Muscle of leg (tissue), 16 donors: ENCODE measurements at places on chromosomes 3 and 15. TPM values are rescaled to one million over a fixed set of nuclear protein-coding genes. Genes with fewer than 3 reads are reported as not detected.

- DNase-seq, result no peak
Measured at GRCh38 chr3:63069806-63070475, 194.7 kb upstream of the CADPS start.

DNA sequence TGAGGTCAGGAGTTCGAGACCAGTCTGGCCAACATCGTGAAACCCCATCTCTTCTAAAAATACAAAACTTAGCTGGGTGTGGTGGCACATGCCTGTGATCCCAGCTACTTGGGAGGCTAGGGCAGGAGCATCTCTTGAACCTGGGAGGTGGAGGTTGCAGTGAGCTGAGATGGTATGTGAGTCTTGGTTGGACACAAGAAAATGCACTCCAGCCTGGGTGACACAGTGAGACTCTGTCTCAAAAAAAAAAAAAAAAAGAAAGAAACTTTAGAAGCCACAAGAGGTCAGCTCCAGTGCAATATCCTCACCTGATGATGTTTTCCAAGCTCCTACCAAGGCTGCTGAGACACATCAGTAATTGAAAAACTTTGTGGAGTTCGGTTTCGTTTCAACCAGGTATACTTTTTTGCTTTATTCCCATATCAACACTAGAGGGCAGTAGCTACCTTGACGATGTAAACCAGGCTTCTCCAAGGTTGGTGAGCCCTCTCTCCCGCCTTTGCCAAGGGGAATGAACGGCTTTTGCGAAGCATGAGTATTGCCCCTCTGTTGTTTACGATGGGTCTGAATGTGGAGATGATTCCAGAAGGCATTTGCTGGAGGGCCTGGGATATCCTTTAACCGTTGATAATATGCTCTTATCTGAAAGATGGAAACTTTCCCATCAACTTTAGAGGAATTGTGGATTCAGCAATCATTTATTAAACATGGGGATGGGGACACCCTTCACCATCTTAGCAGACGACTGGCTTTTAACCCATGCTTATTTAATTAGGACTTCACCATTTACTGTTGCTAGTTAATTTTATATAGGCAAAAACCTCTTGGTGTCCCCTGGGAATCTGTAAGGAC is 202.8 kb downstream of the SV2B start:
- DNase-seq, result peak; percentile 81

- no peak for DNase-seq
Measured at GRCh38 chr3:9435316-9435715, 37.9 kb downstream of the SETD5 start.

GRCh38 chr3:155230382-155230781 is 63.1 kb downstream of the STRIT1 start:
- DNase-seq, result no peak

DNA sequence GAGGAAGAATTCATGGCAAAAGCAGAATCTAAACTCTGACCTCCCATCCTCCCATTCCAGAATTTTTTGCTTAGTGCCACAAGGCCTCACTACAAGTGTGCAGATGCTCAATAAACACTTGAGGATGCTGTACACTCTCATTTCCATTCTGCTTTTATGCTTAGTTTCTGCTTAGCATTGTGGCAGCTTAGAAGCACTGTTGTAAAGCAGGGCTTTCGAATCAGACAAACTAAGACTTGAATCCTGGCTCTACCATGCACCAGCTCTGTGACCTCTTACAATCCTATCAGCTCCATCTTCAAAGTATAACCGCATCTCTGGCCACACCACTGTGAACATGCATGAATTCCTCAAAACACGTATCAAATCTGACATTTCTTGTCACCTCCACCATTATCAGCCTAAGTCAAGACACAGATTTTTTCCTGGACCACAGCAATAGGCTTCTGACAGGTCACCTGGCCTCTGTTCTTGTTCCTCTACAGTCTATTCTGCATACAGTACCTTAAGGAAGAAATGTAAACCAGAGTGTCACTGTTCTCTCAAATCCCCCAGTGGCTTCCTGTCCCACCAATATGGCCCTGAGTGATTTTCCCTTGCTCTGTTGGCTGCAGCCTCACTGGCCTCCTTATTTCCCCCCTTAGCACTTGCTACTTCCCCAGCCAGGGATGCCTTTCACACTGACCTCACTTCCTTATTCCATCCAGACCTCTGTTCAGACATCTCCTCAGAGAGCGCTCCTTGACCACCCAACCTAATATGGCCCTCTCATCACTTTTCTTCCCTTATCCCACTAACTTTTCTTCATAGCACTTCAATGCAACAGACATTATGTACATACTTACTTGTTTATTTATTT is 8.1 kb upstream of the PHC3 start:
- no peak for DNase-seq

DNA sequence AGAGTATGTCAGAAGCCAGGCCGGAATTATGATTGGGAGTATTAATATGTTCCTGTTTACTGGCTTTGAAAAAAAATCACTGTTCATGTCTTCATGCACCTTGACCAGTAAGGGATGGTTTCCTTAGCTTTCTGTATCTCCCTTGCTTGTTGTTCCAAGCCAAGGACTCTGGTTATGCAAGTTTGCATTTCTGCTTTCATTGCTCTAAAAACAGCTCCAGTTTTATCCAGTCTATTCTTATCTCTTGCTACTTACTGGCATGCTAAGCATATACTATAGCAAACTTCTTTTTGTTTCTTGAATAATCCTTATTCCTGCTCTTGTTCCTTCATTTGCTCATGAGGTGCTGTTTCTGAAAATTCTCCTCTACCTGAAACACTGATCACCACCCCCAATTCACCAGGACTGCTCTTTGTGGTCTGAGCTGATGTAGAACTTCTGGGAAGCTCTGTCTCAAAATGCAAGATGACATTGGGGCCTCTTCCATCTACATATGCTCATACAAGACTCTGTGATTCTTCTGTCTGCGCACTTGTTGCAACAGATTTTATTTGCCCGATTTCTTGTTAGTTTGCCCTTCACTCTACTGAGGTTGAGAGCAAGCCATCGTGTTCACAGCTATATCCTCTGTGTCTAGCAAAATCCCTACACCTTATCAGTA is 173.0 kb downstream of the EBLN2 start:
- DNase-seq, result no peak

The EFCC1 gene
- 0.66 TPM for total RNA-seq

The ASTE1 gene
- 6.7 TPM for total RNA-seq

The SLC22A14 gene
- 0.18 TPM for total RNA-seq

GRCh38 chr15:92377083-92377789 is 16.4 kb upstream of the ST8SIA2 start:
- DNase-seq, result peak; percentile 74

DNA sequence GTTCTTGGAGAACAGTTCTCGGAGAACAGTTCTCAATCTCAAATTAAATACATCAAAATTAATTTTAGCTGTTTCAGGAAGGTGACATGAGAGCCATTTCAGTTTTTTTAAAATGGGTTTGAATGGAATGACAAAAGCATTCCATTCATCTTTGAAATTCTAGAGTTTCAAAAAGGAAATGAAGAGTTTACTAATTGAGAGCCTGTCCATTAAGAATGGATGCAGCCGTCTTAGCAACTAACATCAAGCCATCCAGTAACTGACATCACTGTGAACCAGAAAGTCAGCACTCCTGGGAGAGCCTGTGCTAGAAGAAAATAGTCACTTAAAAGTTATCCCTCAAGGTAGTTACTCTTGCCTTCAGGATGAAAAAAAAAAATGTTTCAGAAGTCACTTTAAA is 47.0 kb upstream of the FSTL1 start:
- peak; percentile 63 for DNase-seq

DNA sequence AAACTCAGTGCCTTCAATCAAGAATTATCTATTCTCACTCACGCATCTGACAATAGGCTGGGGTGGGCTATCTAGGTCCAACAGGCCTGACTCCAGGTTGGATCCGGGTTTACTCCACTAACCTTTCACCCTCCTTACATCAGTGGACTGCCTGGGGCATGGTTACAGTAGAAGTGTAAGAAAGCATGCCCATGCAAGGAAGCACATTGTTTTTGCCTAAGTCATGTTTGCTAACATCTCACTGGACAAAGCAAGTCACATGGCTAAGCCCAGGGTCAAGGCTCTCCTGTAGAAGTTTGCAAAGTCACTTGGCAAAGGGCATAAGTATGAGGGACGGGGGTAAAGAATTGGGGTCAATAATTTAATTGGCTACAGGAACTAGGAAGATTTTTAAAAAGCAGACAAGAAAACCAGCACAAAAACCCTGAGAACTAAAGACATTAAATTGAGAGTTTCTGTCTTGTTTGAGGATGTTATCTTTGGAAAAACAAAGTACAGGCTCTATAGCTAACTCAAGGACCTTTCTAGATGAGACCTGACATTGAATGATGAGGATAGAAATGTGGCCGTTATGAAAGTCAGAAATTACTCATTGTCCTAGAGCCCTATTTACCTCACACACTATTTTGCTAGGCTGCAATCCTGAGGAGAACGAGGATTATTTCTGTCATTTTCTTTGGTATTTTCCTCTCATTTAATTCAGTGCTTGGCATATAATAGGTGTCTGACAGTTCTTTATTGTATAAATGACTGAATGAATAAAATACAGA is 214.2 kb downstream of the IL20RB start:
- DNase-seq, result no peak

The C3orf22 gene
- 0.04 TPM for total RNA-seq
